Activated effector memory CD4-positive, alpha-beta T cell treated with anti-CD3 and anti-CD28 coated beads, Interleukin-2, amount 50 U/mL, for 16 hours (primary cell): ENCODE measurements at places on chromosomes 16 and 17.

DNA sequence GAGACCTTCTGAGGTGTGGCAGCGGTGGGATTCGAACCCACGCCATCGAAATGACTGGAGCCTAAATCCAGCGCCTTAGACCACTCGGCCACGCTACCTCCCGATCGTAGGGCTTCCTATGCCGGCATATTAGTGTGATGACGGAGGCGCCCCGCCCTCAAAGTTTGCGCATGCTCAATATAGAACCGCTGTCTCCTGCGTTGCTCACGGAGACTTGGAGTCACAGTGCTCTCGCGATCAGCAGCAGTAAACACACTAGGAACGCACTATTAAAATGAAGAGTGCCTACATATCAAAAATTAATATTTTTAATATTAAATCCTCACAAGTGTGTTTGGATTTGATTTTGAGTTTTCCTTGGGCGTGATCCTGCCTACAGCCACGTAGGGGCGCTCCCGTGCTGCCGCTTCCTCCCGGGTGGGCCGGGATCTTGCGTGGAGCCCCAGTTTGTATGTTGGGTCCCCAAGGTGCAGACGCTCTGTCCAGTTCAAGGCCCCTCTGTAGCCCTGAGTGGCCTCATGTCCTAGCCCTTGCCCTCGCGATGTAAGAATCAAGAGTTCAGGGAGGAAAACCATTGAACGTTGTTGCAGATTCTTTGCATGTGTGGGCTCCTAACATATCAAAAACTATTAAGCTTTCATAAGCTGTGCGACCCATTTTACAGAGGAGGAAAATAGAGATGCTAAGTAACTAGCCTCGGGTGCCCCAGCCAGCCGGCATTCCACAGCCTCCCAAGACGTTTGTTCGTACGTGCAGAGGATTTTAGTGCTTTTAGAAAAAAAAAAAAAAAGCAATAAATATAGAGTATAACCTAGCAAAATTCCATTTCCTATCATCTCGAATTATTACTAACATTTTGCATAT, 10.2 kb upstream of the EEF2K start:
- peak; percentile 97 for DNase-seq

GRCh38 chr17:45338023-45338781, 21.4 kb upstream of the MAP3K14 start:
- DNase-seq: peak; percentile 52

- DNase-seq: no peak
These were observed 41.4 kb downstream of the SF3B3 start for GRCh38 chr16:70565053-70565452.

- no peak for DNase-seq
These were observed 33.7 kb upstream of the ALDH3A2 start for GRCh38 chr17:19614900-19615299.

DNA sequence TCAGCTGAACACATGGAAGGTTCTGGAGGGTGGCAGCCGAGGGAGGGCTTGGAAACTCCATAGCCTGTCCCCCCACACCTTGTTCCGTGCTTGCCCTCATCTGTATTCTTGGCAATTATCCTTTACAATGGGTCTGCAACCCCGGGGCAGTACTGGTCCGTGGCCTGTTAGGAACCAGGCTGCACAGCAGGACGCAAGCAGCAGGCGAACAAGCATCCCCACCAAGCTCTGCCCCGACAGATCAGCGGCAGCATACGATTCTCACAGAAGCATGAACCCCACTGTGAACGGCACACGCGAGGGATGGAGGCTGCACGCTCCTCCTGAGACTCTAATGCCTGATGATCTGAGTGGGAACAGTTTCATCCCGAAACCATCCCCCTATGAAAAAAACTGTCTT, 6.2 kb downstream of the WDR45B start:
- no peak for DNase-seq

DNA sequence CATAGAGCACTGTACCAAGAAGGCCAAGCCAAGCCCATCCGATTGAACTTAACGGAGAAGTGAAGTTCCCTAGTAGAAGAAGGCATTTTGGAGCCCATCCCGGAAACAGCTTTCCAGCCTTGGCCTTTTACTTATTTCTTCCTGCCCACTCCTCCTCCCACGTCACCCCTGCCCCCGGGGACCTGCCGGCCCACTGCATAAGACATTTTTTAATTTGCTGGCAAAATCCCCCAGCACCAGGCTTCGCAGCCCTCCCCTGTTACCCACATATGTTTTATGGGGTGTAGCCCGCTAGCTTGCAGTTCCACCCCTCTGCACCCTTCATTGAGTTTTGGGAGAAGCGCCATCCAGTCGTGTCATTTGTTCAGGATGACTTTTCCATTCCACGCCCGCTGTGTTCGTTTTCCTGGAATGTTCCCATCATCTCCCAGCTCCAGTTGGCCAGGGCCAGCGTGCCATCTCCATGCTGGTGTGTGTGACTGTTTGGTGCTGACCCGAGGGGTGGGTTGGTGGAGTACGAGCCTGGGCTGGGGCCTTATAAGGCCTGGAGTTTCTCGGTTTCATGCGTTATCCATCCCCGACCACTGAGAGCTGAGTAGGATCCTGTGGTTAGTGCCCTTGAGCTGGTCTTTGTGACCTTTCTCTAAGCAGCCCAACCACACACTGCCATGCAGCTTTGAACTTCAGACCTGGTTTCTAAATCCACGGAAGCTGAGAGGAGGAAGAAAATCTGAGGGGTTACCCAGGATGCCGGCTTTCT, 20.0 kb upstream of the TBX2 start:
- no peak for DNase-seq

GRCh38 chr17:50972577-50972976, 106.4 kb upstream of the TOB1 start:
- DNase-seq: no peak

- DNase-seq: no peak
These were observed 19.8 kb upstream of the PITPNA start for GRCh38 chr17:1582374-1582773.

- DNase-seq: no peak
These were observed 3.0 kb downstream of the NACA2 start for GRCh38 chr17:61587807-61588660.

GRCh38 chr16:49623501-49624266, 232.2 kb downstream of the ZNF423 start:
- no peak for DNase-seq

- peak; percentile 81 for DNase-seq
These were observed 1.4 kb upstream of the SLFN5 start for GRCh38 chr17:35241520-35241919.

GRCh38 chr16:73126525-73126853, 78.6 kb upstream of the ZFHX3 start:
- DNase-seq: no peak

GRCh38 chr17:18191967-18192366, 8.3 kb downstream of the ALKBH5 start:
- no peak for DNase-seq

- no peak for DNase-seq
These were observed 42.4 kb downstream of the CEP112 start for GRCh38 chr17:66149562-66149961.

DNA sequence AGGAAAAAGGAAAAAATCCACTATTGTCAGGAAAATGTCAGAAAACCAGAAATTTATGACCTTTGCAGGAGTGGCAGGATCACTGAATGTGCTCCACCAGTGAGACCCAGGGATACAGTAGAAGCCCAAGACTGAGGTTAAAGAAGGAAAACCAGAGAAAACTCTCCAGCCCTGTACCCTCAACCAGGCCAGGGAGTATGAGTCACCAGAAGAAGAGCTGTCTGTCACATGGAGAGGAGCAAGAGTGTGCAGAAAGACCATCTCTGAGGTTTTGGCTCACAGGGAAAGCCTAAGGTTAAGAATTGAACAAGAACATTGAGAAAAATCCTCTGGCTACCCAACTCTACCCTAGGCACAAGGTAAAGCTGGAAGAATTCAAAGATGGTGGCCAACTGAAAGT, 47.6 kb upstream of the MON1B start:
- no peak for DNase-seq

DNA sequence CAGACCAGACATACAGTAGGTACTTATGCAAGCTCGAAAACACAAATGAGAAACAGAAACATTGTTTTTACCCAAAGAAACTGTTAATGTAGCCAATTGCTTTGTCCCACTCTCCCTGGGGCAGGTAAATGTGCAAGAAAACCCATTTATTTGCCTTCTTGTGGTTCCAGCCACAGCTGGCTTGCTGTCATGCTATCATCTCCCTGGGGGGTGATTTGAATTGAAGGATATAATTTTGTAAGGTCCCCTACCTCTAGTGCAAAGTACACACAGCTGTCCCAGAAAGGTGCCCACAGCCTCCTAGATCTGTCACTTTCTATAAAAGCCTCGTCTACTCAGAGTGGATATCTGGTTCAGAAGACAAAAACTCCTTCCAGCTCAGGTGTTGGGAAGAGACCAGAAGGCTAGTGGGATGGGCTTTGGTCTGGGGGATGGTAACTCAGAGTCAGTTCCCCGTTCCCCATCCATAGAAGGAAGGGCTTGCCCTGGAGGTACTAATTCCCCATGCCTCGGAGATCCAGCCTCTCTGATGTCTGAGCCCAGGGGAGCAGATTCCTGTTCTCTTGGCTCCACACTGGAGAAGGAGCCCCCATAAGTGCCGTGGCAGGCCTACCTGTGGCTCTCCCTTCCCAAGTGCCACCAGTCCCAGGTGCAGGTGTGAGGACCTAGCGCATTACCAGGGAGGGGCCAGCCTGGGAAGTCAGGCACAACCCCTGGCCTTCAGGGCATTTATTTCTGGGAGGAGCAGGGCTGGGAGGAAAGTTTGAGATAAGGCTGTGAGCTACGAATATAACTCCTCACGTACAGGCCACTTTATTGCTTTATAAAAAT, 2.4 kb upstream of the PRR15L start:
- DNase-seq: no peak

- no peak for DNase-seq
These were observed 762 bp downstream of the WDR59 start for GRCh38 chr16:74984194-74984528.

DNA sequence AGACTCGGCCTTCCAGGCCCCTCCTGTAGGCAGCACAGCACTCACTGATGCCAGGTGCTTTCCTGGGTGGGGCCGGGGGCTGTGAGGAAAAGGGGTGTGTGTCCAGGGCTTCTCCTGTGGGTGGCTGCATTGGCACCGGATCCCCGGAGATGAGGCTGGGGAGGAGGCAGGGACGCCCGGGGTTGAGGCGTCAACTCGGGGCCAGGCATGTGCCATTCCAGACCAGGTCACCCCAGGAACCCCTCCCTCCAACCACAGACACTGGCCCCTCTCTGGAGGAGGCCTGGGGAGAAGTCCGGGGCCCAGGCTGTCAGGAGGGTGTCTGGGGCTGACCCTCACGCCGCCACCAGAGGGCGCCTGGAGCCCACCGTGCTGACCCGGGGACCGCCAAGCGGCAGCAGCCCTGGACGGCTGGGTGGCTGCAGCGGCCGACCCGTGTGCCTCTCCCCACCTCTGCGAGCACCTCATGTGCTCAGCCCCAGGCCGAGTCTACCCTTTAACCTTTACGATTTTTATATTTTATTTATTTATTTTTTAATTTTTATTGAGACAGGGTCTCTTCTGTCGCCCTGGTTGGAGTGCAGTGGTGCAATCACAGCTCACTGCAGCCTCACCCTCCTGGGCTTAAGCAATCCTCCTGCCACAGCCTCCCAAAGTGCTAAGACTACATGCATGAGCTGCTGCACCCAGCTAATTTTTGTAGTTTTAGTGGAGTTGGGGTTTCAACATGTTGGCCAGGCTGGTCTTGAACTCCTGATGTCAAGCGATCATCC, 3.2 kb upstream of the METRN start:
- DNase-seq: peak; percentile 92

GRCh38 chr16:66661210-66661560, 35.4 kb downstream of the CMTM4 start:
- DNase-seq: no peak

GRCh38 chr17:75720656-75721462, at the start of gene ITGB4:
TSS of gene ITGB4 (plus strand) at chr17:75721459. CDS start at chr17:75724704, 3,245 bp downstream.
- DNase-seq: peak; percentile 86

- no peak for DNase-seq
These were observed 80.4 kb downstream of the EFCAB5 start for GRCh38 chr17:30021708-30022317.

DNA sequence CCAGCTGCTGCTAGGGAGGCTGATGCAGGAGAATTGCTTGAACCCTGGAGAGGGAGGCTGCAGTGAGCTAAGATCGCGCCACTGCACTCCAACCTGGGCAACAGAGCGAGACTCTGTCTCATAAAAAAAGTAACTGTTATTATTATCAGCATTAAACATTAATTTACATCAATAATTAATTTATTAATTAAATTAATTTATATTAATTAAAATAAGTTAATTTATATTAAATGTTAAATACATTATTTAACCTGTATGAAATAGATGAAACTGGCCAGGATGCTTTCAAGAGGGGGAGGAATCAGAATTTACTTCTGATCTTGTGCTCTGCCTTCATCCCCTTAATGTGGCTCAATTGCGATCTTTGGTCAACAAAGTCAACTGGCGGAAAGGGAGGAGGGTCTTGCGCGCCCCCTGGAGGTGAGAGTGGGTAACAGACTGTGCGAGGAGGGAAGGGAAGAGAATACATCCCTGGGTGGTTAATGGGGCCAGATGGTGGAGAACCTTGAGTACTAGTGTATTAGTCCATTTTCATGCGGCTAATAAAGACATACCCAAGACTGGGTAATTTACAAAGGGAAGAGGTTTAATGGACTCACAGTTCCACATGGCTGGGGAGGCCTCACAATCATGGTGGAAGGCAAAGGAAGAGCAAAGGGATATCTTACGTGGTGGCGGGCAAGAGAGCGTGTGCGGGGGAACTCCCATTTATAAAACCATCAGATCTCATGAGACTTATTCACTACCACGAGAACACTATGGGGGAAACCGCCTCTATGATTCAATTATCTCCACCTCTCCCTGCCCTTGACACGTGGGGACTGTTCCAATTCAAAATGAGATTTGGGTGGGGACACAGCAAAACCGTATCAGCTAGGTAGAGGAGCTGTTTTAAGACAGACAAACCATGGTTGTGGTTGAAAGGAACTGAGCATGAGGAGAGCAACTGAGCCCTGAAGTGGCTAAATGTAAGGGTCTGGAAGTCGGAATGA, 15.7 kb upstream of the CPPED1 start:
- peak; percentile 91 for DNase-seq

GRCh38 chr16:83803811-83804210, 4.0 kb upstream of the HSBP1 start:
- no peak for DNase-seq

GRCh38 chr17:58416937-58417299, 416 bp downstream of the RNF43 start:
- no peak for DNase-seq

DNA sequence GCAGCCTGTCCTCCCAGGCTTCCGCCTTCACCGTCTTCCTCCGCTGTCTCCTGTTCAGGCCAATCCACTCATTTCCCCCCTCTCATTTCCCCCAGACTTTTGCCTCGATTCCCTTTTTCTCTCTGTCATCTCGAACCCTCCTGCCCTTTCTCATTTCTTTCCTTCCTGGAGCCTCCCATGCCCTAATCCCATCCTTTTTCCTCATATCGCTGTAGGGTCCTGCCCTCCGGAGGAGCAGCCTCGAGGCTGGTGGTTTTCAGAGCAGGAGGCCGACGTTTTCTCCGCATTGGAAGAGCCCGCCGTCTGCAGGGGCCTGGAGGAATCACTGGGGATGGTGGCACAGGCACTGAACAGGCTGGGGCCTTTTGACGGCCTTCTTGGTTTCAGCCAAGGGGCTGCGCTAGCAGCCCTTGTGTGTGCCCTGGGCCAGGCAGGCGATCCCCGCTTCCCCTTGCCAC, 597 bp downstream of the OVCA2 start:
- DNase-seq: no peak

- no peak for DNase-seq
These were observed 167.1 kb downstream of the KCNJ2 start for GRCh38 chr17:70336411-70336810.
